ENCODE measurements at places on chromosomes 13 and 19. TPM values are rescaled to one million over a fixed set of nuclear protein-coding genes. Genes with fewer than 3 reads are reported as not detected.

The RRAS gene
- total RNA-seq, result 167 TPM

DNA sequence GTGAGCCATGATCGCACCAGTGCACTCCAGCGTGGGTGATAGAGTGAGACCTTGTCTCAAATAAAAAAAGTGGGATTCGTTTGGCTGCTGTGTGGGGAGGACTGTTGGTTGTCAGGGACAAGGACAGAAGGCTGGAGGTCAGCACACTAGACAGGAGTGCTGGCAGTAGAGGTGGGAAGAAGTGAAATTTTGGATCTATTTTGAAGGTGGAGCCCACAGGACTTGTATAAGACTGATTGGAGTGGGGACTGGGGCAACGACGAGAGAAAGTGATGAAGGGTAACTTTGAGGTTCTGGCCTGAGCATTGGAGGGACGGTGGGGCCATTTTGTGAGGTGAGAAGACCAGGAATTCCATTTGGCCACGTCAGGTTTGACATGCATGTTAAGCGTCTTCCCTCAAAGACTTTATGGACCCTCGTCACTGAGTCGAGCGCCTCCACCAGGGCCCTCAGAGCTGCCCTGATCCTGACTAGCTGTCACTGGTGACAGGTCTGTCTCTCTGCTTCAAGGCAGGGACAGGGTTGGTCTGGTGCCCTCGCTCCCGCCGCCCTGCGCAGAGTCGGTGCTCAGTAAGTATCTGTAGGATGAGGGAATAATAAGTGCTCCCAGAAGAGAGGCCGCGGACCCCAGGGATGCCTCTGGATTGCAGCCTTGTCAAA lies 673 bp downstream of the CTU1 start:
- H3K27me3 ChIP-seq, result peaks cover 2% of the 10 kb centered on the region
- no peaks in the 10 kb centered on the region for H3K4me1 ChIP-seq
- peaks cover 4% of the 10 kb centered on the region for H3K36me3 ChIP-seq

- H3K27ac ChIP-seq, result no peak overlapping the region
- no peaks in the 10 kb centered on the region for H3K36me3 ChIP-seq
- DNase-seq, result no peak
- no peaks in the 10 kb centered on the region for H3K27me3 ChIP-seq
Observed at GRCh38 chr13:97388373-97388772, 45.6 kb upstream of the RAP2A start.

DNA sequence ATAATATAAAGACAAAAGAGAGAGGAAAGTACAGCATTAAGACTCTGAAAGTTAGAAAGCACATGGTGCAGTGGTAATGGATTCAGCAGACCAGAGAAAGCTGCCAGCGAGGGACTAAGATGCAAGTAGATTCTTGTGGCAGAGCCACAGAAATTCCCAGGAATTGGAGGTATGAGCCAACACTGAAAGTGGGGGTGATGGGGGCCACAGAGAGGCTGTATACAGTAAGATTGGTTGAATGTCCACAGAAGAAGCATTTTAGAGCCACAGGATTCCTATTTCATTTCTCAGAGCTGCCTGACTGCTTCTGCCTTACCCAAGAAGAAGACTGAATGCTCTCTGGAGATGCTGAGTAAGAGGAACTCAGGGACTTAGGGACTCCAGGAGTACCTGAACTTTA lies 295.0 kb downstream of the LMO7 start:
- no peaks in the 10 kb centered on the region for H3K27me3 ChIP-seq
- DNase-seq, result no peak
- H3K36me3 ChIP-seq, result no peaks in the 10 kb centered on the region
- no peak overlapping the region for H3K27ac ChIP-seq

The NEK5 gene
- 1.4 TPM for total RNA-seq

DNA sequence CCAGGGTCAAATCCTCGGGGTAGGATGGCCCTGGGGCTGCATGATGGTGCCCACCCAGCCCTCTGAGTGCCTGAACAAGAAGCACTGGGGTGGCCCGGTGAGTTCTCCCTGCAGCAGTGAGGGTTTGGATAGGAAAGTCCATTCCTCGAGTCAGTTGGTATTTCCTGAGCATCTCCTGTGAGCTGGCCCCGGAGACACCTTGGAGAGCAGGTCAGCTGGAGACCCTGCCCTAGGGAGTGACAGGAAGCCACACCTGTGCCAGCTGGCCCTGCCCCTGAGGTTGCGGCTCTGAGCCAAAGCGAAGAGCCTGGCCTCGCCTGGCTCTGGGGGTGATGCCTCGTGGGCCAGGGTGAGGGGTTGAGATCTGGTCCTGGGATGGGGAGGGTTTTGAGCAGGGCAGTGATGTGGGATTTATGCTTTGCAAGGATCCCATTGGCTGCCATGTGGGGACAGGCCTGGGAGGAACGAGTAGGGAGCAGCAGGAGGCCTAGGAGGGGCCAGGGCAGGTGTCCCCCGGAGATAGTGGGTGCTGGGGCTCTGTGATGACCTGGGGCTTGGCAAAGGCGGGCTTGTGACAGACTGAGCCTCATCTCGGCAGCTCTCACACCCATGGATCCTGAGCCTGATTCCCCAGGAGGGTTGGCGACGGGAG lies 16.0 kb downstream of the CRTC1 start:
- no peaks in the 10 kb centered on the region for H3K4me1 ChIP-seq
- no peaks in the 10 kb centered on the region for H3K36me3 ChIP-seq
- no peaks in the 10 kb centered on the region for H3K27me3 ChIP-seq
- H3K27ac ChIP-seq, result no peak overlapping the region
- DNase-seq, result no peak

- no peak overlapping the region for H3K27ac ChIP-seq
- no peak overlapping the region for H3K4me3 ChIP-seq
- no peaks in the 10 kb centered on the region for H3K36me3 ChIP-seq
Observed at GRCh38 chr19:48510421-48511268, 990 bp downstream of the LMTK3 start.

DNA sequence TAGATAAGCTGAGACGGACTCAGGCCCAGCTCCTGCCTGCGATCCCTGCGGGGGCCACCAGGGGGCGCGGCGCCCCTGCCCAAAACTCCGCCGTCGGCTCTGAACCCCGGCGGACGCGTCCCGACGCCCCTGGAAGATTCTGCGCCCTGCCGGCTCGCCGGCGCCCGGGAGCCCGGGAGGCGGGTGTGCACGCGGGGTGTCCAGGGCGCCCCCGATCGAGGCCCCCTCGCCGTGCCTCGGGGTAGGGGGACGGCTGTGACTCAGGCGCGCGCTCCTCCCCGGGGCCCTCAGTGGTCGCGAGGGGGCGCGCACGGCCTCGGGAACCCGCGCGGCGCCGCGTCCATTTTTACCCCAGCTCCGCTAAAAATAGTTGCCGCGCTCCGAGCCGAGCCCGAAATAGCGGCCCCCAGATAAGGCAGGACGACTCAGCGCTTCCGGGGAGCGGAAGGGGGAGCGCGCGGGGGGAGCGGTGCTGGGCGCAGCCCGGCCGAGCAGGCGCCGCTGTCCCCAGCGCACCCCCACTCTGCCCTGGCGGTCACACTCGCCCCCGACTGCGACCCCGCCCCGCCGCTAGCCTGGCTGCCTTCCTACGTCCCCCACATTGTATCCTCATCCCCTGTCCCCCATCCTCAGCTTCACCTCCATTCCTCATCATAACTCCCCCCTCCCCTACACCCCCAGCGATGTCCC lies 16.0 kb upstream of the ERCC1 start:
- no peak overlapping the region for H3K27ac ChIP-seq
- H3K4me3 ChIP-seq, result peak overlapping the region; percentile 46
- DNase-seq, result peak; percentile 92
- no peaks in the 10 kb centered on the region for H3K27me3 ChIP-seq

The FXYD3 gene
- total RNA-seq, result 0.49 TPM

DNA sequence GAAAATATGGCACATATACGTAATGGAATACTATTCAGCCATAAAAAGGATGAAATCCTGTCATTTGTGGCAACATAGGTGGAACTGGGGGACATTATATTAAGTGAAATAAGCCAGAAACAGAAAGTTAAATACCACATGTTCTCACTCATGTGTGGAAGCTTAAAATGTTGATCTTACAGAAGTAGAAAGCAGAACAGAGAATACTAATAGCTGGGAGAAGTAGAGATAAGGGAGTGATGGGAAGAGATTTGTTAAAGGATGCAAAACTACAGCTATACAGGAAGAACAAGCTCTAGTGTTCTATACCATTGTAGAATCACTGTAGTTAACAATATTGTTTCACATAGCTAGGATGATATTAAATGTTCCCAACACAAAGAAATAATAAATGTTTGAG lies 68.1 kb downstream of the RUBCNL start:
- no peak overlapping the region for H3K4me3 ChIP-seq
- no peaks in the 10 kb centered on the region for H3K4me1 ChIP-seq
- H3K36me3 ChIP-seq, result no peaks in the 10 kb centered on the region
- H3K27ac ChIP-seq, result no peak overlapping the region
- DNase-seq, result no peak

DNA sequence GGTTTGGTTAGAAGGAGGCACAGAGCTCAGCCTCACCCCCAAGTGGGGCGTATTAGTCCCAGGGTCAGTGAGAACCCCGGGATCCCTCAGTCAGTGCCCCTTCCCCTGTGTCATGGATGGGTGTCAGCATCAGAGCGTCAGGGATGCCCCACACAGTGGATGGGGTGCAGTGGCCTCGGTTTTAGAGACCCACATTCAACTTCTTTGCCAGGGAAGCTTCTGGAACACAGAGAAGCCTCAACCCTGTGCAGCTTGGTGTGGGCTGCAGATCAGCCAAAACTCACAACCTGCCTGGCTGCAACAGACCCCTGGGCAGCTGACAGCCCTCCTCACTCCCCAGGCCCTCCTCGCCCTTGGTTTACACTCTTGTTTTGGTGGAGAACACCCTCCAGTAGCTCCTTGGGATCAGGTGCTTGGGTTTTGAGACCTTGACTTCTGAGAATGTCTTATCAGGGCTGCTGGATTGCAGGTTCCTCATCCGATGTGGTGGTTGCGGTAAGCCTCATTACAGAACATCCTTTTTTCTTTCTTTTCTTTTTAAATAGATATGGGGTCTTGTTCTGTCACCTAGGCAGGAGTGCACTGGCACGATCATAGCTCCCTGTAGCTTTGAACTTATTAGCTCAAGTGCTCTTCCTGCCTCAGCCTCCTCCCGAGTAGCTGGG lies 11.0 kb downstream of the ZNF333 start:
- H3K27me3 ChIP-seq, result no peaks in the 10 kb centered on the region
- DNase-seq, result no peak
- peaks cover 18% of the 10 kb centered on the region for H3K36me3 ChIP-seq
- H3K4me1 ChIP-seq, result no peaks in the 10 kb centered on the region

The HSD17B14 gene
- 13.7 TPM for total RNA-seq

The PNKP gene
- total RNA-seq, result 65.2 TPM

DNA sequence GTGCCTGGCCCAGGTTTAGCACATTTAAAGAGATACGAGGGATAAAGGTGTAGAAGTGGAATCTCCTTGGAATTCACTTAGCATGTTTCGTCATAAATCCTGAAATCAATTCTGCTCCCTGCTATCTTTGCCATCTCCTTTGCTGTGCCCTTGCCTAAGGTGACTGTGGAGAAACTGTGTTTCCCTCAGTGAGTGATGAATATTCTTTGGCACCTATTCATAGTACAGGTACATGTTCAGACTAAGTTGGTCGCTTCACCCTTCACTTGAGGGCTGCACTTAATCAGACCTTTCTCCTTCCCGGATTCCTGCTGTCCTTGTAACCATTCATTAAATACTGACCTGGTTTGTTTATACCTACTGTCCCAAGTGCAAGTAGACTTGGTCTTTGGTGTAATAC lies 17.8 kb downstream of the PCCA start:
- H3K4me3 ChIP-seq, result no peak overlapping the region
- no peak overlapping the region for H3K27ac ChIP-seq
- no peak for DNase-seq
- H3K36me3 ChIP-seq, result no peaks in the 10 kb centered on the region

GRCh38 chr13:73450583-73450982 lies 391.8 kb downstream of the KLF5 start:
- H3K27ac ChIP-seq, result no peak overlapping the region
- H3K4me3 ChIP-seq, result no peak overlapping the region
- DNase-seq, result no peak

The OR7A5 gene
- total RNA-seq, result not detected

GRCh38 chr13:102310691-102311418 lies 91.0 kb downstream of the FGF14 start:
- H3K36me3 ChIP-seq, result no peaks in the 10 kb centered on the region
- no peak for DNase-seq
- peak overlapping the region; percentile 0 for H3K27ac ChIP-seq
- no peak overlapping the region for H3K4me3 ChIP-seq
- no peaks in the 10 kb centered on the region for H3K27me3 ChIP-seq

- no peaks in the 10 kb centered on the region for H3K27me3 ChIP-seq
- H3K36me3 ChIP-seq, result no peaks in the 10 kb centered on the region
- peak overlapping the region; percentile 100 for H3K4me3 ChIP-seq
- H3K27ac ChIP-seq, result peak overlapping the region; percentile 68
- no peak for DNase-seq
Observed at GRCh38 chr13:97224544-97225300, 2.6 kb downstream of the MBNL2 start.

- no peak overlapping the region for H3K4me3 ChIP-seq
- H3K27me3 ChIP-seq, result no peaks in the 10 kb centered on the region
- DNase-seq, result no peak
- no peak overlapping the region for H3K27ac ChIP-seq
Observed at GRCh38 chr13:22252281-22252830, 581.5 kb downstream of the FGF9 start.

GRCh38 chr13:38303816-38304320 lies 45.8 kb upstream of the UFM1 start:
- H3K27ac ChIP-seq, result no peak overlapping the region
- no peaks in the 10 kb centered on the region for H3K27me3 ChIP-seq
- no peaks in the 10 kb centered on the region for H3K36me3 ChIP-seq
- DNase-seq, result no peak
- H3K4me3 ChIP-seq, result no peak overlapping the region
- H3K4me1 ChIP-seq, result no peaks in the 10 kb centered on the region

The NCCRP1 gene
- total RNA-seq, result not detected

The PBX4 gene
- total RNA-seq, result 0.65 TPM

DNA sequence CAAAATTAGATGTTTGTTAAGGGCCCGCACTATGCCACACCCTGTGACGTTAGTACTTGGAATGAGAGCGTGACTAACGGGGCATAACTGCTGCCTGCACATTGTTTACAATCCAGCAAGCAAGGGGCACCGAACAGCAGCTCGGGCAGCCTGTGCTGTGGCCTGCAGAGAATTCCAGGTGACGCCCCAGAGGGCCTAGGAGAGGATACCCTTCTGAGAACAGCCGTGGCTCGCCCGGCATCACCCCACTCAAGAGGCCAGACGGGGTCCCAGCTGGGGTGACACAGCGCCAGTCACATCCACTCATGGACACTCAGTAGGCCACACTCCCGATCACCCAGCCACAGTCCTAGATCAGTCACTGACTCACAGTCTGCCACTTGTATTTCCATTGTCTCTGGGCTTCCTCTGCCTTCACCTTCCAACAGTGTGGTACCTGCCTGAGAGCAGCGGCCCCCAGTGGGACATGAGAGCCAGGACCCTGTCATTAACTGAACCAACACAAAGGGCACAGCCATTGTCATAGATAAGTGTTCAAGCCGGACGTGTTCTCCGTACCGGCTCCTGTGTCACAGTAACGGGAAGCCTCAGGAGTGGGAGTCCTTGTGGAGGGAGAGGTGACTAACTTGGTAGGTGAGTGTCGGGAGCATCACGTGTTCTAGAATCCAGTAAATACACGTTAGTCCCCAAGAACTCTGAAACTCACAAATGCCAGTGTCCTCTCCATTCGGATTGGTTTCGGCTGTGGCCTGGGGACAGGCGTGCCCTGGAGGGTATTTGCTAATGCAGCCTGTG lies 7.5 kb downstream of the ZNF331 start:
- no peaks in the 10 kb centered on the region for H3K4me1 ChIP-seq
- no peak overlapping the region for H3K4me3 ChIP-seq
- no peak overlapping the region for H3K27ac ChIP-seq
- DNase-seq, result no peak

- H3K36me3 ChIP-seq, result no peaks in the 10 kb centered on the region
- no peaks in the 10 kb centered on the region for H3K27me3 ChIP-seq
- no peak for DNase-seq
- no peak overlapping the region for H3K27ac ChIP-seq
Observed at GRCh38 chr13:107441279-107441678, 774.1 kb downstream of the LIG4 start.

Measured in aorta (tissue), 5 donors.